ENCODE measurements at places on chromosomes 5 and 9.

- no peak for DNase-seq
Observed at GRCh38 chr5:122880749-122881148, 35.3 kb downstream of the SNX24 start.

DNA sequence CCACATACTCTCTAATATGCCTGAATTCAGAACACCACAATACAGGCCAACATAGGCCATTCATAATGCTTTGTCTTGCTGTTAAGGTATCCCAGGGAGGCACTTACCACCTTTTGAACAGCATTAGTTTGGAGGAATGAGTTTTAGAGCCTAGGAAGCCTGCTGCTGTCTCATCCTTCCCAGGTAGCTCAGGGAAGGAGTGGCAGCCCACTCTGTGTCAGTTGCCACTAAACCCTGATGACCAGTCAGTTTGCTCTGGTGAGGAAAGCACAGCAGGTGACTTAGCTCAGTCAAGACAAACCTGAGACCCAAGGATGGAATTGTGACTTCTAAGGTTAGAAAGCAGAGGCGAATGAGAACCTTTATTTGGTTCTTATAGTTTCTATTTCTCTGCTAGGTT, 337.4 kb upstream of the ATP10B start:
- no peak for DNase-seq

- peak; percentile 21 for DNase-seq
Observed at GRCh38 chr9:121075251-121076036, 689 bp downstream of the CNTRL start.

DNA sequence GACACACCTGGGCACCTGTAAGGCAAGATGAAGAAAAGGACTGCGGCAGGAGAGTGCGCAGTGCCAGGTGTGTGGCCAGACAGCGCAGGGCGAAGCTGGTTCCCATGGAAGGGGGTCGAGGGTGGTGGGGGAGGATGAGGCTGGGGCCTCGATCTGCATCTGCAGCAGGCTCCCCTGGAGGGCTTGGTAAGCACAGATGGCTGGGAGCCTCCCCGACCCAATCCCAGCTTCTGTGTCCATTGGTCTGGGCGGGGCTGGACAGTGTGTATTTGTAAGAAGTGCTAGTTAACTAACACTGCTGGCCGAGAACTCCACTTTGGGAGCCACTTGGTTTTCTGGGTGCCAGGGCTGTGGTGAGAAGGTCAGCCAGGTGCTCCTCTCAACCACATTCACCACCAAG, 385.1 kb upstream of the IRX1 start:
- no peak for DNase-seq

DNA sequence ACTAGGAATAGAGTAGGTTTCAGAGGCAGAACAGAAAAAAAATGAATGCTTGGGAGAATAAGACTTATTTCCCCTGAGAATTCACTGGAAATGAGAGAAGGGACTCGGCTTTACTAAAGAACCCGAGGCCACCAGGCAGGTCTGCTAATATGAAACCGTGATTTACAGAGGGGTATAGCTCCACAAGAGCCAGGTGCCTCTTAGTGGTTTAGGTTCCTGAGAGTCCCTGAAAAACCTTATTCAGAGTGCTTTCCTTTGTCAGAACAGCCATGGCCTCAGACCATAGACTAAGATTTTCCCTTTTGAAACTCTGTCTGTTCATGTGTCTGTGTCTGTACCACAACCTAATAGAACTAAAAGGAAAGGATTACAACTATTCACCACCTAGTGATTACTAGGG, 35.9 kb upstream of the PUM3 start:
- DNase-seq, result no peak

GRCh38 chr9:28539434-28540070, 966.3 kb upstream of the C9orf72 start:
- no peak for DNase-seq

DNA sequence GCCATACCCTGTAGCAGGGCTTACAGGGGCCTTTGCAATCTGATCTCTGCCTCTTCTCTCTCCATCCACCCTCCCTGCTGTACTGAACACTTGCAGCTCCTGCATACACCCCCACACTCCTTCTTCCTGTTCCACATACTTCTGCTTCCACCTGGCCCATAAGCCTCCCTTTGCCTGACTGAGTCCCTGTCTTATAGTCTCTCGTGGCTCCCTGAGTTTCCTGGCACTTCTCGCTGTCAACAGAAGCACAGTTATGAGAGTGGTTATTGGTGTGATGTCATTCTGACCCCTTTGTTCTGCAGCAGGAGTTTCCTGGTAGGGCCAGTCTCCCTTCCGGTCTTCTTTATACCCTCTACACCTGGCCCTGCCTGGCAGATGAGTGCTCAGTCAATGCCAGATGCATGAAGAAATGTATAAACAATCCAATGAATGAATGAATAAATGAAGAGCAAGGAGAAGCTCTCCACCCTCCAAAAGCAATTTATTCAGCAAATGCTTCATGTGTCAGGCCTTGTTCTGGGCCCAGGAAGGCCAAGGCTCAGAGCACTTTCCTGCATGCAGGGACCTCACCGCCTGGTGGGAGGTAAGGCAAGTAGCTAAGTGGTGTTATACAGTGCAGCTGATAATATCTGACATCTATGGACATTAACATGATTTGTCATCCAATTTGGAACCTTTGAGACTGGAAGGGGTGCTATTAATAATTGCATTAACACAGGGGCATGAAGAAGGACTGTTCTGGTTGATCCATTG, 20.5 kb upstream of the CSF1R start:
- DNase-seq, result no peak

GRCh38 chr5:77718934-77719610, 57.1 kb downstream of the TBCA start:
- DNase-seq, result no peak

All from left renal cortex interstitium (tissue), 4 donors.